ENCODE measurements at places on chromosomes 1 and 21.

- peak; percentile 46 for DNase-seq
These were observed 14.6 kb downstream of the SSBP3 start for GRCh38 chr1:54391450-54392209.

GRCh38 chr21:14988760-14989159, 76.0 kb downstream of the NRIP1 start:
- DNase-seq, result no peak

- DNase-seq, result no peak
These were observed 44.4 kb downstream of the RNF11 start for GRCh38 chr1:51280321-51280978.

DNA sequence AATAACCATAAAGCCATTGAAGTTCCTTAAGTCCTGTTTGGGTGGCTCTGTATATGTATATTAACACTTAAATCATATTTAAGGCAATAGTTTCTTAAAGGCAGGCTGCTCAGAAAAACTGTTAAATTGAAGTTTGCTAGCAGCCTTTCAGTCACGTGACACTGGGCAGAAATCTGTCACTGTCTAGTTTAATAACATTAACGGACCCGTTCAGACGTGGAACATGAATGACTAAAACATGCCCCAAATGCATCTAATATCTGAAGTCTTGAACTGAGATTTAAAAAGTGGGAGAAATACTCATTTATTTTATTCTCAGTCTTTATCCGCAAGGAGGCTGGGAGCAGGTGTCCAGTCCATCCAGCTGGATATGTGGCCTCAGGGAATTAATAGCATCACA, 3.3 kb upstream of the SPATA1 start:
- DNase-seq, result no peak

DNA sequence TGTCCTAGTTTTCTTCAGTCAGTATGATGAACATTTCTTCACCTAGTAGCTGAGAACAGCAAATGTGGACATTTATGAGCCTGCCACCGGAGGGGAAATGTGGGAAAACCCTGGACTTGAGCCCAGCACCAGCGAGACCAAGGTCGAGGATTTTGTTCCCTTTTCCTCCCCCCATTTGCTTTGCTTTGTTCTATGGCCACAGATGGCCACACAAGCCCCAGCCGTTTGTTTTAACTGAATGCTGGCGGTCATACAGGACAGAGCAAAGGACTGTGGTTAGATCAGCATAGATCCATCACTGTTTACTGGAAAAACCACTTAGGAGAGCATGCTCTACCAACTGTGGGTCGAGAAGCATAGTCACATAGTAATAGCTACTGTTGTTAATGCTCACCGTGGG, 20.9 kb downstream of the SH2D2A start:
- no peak for DNase-seq

All from neural crest cell (in vitro differentiated cells).